ENCODE measurements at places on chromosomes 4 and X. TPM values are rescaled to one million over a fixed set of nuclear protein-coding genes. Genes with fewer than 3 reads are reported as not detected.

DNA sequence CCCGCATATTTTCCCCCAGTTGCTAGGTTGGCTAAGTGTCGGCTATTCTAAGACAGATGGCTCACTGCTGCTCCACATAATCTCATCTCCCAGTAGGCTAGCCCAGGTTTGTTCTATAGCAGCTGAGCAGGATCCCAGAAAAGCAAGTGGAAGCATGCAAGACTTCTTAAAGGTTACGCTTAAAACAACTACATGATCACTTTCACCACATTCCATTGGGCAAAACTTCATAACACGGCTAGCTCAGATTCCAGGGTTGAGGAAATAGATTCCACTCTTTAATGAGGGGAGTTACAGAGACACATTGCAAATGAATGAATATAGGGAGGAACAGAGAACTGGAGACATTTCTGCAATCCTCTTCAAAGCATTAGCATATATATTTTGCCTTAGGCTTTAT lies 12.9 kb upstream of the RAB33B start:
- H3K27ac ChIP-seq = no peak overlapping the region
- H3K4me3 ChIP-seq = no peak overlapping the region
- DNase-seq = no peak
- no peaks in the 10 kb centered on the region for H3K36me3 ChIP-seq
- no peaks in the 10 kb centered on the region for H3K4me1 ChIP-seq

DNA sequence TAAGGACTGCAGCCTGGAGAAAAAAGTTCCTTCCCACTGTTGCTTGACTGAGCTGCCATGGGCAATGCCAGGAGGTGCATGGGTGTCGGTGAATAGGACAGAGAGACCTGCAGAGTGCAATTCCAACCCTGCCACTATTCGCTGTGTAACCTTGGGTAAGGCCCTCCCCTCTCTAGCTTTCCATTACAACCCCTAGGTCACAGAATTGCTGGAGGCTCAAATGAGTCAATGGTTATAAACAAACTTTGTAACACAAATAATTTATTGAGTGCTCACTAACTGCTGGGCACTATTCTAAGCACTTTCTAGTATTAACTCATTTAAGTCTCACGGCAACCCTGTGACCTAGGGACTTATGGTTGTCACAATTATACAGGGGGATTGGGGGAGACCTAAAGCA lies 37.8 kb downstream of the PJA1 start:
- H3K27ac ChIP-seq = no peak overlapping the region
- H3K36me3 ChIP-seq = no peaks in the 10 kb centered on the region
- H3K4me3 ChIP-seq = no peak overlapping the region

Gene TRIM75
- polyA plus RNA-seq = 0.28 TPM

DNA sequence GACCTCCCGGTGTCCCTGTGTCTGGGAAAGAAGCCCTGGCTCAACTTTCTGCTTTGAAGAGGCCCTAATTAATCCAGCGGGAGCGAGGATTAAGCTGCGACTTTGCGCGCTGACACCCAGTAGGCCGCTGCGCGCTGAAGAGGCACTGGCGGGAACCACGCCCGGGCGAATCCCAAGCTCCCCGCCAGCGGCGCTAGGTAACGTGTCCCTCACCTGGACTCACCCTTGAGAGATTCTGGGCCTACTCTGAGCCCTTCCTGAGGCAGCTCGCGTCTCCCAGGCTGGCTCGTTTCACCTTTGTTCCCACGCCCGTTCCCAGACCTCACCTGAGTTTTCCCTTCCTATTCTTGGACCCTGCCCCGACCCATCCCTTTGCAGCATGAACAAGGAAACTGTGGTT lies 616 bp upstream of the KLHL34 start:
- no peak overlapping the region for H3K27ac ChIP-seq
- H3K4me3 ChIP-seq = peak overlapping the region; percentile 38
- H3K36me3 ChIP-seq = no peaks in the 10 kb centered on the region
- H3K4me1 ChIP-seq = no peaks in the 10 kb centered on the region
- H3K27me3 ChIP-seq = no peaks in the 10 kb centered on the region

DNA sequence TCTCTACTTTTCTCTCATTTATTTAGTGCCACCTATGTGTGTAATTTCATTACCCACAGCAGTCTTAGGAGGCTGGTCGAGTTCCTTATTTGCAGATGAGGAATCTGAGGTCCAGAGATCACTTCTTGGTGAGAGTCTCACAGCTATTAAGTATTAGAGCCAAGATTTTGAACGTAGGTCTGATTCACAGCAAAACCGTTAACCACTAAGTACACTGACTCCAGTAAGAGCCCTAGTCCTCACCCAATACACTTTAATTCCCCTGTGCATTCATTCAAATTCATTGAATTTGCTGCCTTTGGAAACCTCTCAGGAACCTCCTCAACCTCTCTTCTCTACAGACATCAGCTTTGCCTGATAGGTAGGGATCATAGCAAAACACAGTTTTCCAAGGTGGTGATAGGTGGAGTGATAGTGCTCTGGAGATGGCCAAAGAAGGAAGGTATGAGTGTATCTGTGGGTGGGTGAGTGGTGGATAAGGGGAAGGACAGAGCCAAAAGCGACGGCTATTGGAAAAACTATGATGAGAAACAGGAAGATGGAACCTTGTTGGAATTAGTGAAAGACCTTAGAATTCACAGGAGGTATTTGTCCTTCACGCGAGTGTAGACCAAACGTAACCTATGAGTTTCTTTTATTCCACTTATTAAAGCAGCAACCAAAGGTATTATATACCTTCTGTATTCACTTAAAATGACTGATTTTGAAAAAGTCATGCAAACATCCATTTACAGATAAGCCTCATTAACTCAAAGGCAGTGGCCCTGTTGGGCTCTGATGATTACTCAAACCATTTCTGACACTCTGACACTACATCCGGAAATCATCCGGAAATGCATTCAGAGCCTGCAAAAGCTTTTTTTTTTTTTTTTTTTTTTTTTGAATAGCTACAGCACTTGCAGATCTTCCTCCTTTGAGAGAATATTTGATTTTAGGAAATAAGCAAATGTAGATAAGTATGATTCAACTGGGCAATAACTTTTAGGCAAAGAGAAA lies 6.3 kb downstream of the FMR1 start:
- no peaks in the 10 kb centered on the region for H3K36me3 ChIP-seq
- H3K27me3 ChIP-seq = no peaks in the 10 kb centered on the region
- no peaks in the 10 kb centered on the region for H3K4me1 ChIP-seq

- no peaks in the 10 kb centered on the region for H3K36me3 ChIP-seq
- no peaks in the 10 kb centered on the region for H3K27me3 ChIP-seq
- H3K27ac ChIP-seq = no peak overlapping the region
Measured at GRCh38 chr4:9994246-9994847, 26.9 kb downstream of the SLC2A9 start.

DNA sequence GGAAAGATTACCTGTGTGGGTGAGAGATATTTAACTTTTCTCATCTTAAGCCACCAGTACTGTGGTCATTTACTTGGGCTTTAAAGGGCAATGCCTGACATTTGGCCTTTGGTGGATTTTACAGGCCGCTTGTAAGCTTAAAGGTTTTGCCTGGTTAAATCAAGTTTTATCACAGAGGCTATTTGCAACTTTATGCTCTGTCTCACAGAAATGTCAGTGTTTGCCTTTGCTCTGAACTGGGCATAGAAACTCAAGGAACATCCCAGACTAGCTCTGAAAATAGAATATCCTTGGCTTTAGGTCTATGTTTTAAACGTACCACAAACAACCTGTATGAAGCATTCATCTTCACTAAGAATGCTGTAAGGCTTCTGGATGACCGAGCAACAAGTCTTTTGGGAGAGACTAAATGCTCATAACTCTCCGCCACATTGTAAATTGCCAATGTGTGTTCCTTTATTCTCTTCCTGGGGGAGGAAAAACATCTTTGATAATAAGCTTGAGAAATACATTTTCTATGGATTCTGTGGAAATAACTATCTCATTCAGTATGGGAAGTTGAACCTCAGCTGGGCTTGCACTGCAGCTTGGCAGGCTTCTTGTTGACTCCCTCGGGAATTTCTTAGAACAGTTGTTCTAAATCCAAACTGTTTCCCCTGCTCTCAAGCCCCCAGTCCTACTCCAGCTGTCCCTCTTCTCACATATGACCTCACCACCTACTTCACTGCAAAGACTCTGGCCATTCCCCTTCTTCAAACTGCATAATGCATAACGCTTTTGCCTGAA lies 105.8 kb upstream of the WDR44 start:
- H3K27me3 ChIP-seq = no peaks in the 10 kb centered on the region
- no peak overlapping the region for H3K4me3 ChIP-seq
- no peak overlapping the region for H3K27ac ChIP-seq
- DNase-seq = no peak
- H3K36me3 ChIP-seq = no peaks in the 10 kb centered on the region
- H3K4me1 ChIP-seq = no peaks in the 10 kb centered on the region

Gene RRH
- polyA plus RNA-seq = 0.51 TPM

Gene RAB40AL
- polyA plus RNA-seq = not detected

DNA sequence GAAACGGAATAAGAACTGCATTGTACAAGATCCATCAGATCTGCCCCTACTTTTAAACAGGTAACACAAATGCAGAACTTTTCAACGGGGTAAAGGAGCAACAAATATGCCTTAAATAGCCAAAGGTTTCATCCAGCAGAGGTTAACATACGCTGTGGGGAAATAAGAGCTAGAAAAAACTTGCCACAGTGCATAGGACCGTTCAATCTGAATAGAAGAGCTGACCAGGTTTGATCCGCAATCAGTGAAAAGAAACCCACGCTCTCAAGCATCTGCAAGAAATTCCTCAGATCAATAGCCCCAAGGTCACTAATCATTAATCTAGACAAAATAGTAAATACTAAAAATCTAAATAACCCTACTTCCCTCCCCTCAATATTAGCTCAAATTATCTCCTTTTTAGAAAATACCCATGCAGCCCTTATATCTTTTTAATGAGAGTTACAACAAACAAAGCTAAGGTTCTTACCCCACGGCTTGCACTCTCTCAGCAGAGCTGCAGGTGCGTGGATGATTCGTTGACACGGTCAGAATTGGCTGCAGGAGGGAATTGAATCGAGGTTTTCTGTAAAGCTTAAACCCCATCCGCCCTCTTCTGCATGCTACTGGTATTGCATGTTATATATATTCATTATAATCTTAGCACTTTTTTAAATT lies at the start of gene TLR10:
TLR10 (minus strand) TSS at position 539 of the 657 bp plus-strand sequence. CDS start 7,400 bp downstream, outside the sequence.
- H3K36me3 ChIP-seq = no peaks in the 10 kb centered on the region
- no peak within 1 kb of the TSS for H3K4me3 ChIP-seq
- H3K4me1 ChIP-seq = no peaks in the 10 kb centered on the region
- no peak within 1 kb of the TSS for H3K27ac ChIP-seq
- H3K27me3 ChIP-seq = no peaks in the 10 kb centered on the region
- peak; percentile 37 for DNase-seq

GRCh38 chr4:95409127-95409526 lies 139.6 kb downstream of the UNC5C start:
- DNase-seq = no peak
- H3K4me3 ChIP-seq = no peak overlapping the region
- H3K36me3 ChIP-seq = no peaks in the 10 kb centered on the region
- H3K4me1 ChIP-seq = peaks cover 3% of the 10 kb centered on the region

Gene ABCD1
- 34.3 TPM for polyA plus RNA-seq

Gene ALAS2
- polyA plus RNA-seq = 0.62 TPM
